ENCODE measurements at places on chromosomes 6 and 20.

- no peak for DNase-seq
These were observed 1714.5 kb downstream of the GRIK2 start for GRCh38 chr6:103107985-103108384.

DNA sequence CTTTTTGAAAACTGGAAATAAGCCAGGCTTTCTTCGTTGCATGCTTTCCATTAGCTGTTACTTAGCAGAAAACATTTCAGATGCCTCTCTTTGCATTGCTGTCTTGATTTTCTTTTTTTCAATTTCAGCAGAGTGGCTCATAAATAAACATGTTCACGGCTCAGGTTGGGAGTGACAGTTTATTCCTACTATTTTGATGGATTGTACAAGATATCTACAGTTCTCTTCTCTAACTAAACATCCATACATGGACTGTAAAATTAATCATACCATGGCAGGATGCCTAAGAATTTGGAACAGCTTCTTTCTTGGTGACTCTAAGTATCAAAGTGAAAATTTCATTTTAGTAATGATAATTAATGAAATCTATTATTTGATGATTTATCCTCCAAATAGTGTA lies 130.5 kb upstream of the EPHA7 start:
- no peak for DNase-seq

DNA sequence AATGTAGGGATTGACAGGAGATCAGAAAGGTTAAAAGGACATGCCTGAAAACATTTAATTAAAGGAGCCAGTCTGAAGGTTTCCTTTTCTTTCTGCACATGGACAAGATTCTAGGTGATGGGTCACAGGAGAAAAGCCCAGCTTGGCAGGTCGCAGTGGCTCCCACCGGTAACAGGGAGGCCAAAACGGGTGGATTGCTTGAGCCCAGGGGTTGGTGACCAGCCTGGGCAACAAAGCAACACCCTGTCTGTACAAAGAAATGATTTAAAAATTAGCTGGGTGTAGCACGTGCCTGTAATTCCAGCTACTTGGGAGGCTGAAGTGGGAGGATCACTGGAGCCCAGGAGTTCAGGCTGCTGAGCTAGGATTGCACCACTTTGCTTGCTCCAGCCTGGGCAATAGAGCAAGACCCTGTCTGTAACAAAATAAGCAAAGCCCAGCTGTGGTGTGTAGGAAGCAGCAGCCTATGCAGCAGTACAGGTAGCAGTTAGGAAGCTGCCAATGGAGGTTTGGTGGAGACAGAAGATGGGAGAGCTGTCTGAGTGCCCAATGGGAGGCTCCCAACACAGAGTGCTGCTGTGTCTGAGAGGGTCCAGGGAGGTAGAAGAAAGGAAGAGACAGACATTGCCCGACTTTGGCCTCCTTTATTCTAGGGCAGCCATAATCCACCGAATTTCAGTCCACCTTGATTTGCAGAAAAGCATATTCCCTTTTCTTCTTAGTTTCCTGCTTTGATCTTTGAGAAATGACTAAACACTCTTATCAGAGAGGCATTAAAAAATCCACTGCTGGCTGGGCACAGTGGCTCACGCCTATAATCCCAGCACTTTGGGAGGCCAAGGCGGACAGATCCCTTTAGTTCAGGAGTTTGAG lies 7.1 kb upstream of the AP5S1 start:
- no peak for DNase-seq

GRCh38 chr6:56516003-56516402 lies 126.7 kb downstream of the DST start:
- DNase-seq, result no peak

- DNase-seq, result no peak
These were observed at the start of gene PROKR2 for GRCh38 chr20:5316188-5317158. TSS of gene PROKR2 (minus strand) at chr20:5316954. CDS start at chr20:5314369, 2,585 bp downstream.

GRCh38 chr6:100479179-100480035 lies 14.7 kb upstream of the SIM1 start:
- no peak for DNase-seq

- no peak for DNase-seq
These were observed 160.4 kb downstream of the CD83 start for GRCh38 chr6:14278006-14278405.
